ENCODE measurements at places on chromosomes 2 and 18.

GRCh38 chr2:28709101-28709500 lies 42.5 kb upstream of the PPP1CB start:
- DNase-seq: peak; percentile 70

DNA sequence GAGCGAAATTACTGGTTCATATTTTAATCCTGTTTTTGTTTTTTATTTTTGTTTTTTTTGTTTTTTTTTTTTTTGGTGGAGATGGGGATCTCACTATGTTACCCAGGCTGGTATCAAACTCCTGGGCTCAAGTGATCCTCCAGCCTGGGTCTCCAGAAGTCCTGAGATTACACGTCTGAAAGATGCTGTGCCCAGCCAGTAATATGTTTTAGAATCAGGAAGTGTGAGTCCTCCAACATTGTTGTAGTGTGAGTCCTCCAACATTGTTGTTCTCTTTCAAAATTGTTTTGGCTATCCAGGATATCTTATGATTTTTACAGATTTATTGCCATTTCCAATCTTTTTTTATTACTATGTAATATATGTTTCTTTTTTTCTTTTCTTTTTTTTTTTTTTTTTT lies 23.1 kb downstream of the TPRKB start:
- no peak for DNase-seq

- no peak for DNase-seq
These were observed 168.8 kb downstream of the SH3RF3 start for GRCh38 chr2:109297566-109298490.

DNA sequence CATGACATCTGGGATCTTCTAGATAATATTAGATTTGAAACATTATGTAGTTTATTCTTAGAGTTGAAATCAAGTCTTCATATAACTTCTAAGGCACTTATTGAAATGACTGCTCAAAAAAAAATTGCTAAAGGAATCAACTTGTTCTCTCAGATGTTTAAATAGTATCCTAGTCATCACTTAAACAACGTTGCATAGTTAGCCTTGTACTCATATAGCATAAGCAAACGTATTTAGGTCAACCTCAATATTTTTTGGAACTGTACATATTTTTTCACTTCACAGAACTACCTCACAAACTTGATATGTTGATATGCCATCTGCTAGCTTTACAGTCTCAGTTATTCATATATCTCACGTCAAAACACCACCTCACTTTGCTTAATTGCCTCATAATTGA lies 47.1 kb upstream of the CREB1 start:
- no peak for DNase-seq

GRCh38 chr2:126714191-126714965 lies 58.4 kb downstream of the GYPC start:
- no peak for DNase-seq

- DNase-seq: no peak
These were observed 24.2 kb downstream of the ITM2C start for GRCh38 chr2:230888824-230889400.

DNA sequence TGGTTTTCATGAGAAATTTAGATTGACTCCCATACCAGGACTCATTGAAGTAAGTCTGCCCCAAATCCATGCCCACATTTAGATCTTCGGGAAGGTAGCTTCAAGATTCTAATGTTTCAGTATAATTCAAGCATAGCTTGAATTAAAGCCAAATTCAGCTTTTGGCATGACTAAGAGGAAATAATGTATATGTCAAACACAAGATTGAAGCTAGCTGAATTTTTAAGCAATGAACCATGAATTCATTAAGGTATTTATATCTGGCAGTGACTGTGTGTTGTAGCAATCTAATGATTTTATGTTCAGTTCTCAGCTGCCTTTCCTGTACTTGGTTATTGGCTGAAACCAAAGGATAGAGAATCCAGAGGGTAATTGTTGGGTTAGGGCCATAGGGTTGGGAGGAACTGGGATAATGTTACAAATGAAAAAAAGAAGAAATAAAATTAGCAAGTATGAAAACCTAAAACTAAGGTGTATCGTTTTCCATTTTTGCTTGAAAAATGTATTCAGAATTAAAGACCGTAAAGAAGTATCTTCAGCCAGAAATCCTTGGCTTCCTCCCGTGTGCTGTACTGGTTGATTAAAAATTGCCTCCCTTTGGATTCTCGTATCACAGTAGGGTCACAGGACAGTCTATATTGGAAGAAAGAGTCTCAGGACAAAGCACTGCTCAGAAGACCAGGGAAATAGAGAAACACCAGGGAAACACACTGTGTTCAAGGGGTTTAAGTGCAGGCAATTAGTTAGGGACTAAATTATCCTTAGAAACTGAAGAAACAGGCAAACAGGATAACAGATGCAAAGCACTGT lies 119.0 kb upstream of the FN1 start:
- DNase-seq: no peak

GRCh38 chr2:149062531-149062930 lies 24.0 kb downstream of the LYPD6B start:
- no peak for DNase-seq

DNA sequence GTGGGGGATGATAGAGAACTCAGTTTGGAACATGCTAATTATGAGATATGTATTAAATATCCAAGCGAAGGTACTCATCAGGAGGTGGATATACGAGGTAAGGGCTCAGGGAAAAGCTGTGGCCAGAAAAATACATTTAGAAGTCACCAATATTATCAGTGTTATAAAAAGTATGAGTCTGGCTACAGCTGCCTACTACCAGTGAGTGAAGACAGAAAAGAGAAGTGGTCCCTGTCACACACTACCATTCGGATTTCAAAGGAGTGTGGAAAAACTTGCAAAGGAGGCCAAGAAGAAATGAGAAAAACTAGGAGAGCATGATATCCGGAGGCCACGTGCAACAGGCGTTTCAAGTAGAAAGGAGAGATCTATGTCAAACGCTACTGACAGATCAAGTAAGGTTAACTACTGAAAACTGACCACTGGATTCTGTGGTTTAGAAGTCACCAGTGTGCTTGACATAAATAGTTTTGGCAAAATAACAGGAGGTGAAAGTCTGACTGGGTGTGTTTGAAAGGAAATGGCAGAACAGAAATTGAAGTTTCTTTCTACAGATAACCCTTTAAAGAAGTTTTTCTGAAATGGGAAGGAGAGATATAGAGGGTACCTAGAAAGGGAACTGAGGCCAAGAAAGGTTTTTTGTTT lies 118.7 kb upstream of the DNMT3A start:
- DNase-seq: no peak

- DNase-seq: no peak
These were observed 7.8 kb upstream of the LTBP1 start for GRCh38 chr2:32938934-32939333.

GRCh38 chr18:26778054-26778393 lies 87.5 kb downstream of the AQP4 start:
- DNase-seq: no peak

- no peak for DNase-seq
These were observed 284.8 kb upstream of the CYRIA start for GRCh38 chr2:16950436-16950835.

DNA sequence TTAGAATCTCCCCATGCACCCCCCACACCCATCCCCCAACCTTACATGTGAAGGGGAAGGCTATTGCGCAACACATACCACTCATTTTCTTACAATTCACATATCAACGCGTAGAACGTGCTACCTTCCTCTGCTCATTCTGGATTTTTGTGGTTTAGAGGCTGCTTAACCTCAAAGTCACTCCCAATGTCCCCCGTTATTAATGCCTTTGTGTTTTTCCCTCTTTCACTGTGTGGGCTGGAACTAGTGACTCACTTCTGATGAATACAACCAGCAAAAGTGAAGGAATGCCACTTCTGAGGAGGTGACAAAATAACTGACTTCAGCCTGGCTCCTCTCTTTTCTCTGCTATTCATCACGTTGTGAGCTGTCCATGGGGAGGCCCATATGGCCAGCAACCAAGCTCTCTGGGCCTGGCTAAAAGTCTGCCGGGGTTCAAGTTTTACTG lies 342.5 kb upstream of the NXPH2 start:
- DNase-seq: no peak

GRCh38 chr18:76374330-76375281 lies 120.4 kb downstream of the ZNF516 start:
- no peak for DNase-seq

DNA sequence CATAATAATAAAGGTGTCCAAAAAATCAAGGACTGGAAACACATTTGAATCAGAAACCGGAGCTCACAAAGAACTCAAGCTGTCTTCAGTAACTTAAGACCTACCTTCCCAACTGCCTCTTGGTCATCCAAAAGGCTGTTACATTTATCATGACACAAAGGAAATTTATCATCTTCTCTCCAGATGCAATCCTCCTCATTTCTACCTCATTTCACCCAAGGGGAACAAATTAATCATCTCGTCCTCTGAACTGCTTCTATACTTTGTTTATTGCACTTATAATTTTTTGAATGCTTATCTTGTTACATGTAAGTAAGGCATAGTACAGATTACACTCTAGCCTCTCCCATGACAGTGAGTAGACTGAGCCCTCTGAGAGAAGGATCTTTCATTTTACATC lies 105.1 kb upstream of the RGPD4 start:
- no peak for DNase-seq

GRCh38 chr2:216539791-216540241 lies 41.2 kb downstream of the RPL37A start:
- DNase-seq: no peak

DNA sequence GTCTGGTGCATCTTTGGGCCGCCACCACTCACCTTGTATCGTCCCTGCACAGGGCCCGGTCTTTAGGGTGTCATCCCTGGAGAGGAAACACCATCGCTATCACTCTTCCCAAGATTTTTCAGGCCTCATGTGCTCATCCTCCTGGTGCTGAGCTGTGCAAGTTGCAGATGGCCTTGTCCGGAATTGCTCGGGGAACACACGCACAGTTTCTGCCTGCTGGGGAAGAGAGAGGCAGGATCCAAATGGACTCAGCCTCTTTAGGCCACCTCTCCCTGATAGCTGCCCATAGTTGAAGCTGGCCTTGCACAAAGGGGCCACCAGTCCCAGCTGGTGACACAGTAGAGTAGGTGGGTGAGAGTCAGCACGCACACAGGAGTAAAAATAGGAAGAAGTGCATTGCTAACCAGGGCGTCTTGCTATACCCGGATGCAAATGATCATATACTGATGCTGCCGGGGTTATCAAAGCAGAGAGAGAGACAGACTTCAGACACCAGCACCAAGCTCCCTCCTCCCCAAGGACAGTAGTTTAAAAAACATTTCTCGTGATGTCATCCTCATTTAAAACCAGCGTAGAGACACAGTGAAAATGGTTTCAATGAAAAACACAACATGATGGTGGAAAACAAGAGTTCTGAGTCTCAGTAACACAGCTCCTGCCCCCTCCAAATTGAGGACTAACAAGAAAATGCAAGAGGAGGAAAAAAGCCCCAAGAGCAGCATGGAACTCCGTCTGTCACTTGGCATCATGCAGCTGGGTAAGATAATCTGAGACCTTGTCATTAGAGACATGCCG lies 147.5 kb upstream of the NCK2 start:
- DNase-seq: no peak

DNA sequence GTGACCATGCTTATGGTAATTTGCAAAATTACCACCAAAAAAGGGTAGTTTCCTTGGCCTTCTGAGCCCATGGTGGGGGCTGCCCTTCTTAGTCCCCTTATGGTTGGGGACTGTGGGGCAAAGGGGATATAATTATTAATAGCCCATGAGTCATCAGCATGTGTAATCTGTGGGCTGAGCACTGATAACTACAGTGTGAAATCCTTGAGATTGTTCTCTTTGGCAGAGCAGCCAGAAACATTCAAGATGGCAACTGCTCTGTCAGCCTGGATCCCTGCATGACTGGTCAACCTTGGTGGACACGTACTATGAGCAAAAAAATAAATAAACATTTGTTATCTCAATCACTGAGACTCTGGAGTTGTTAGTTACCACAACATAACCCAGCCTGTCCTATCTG lies 61.3 kb downstream of the MGAT4A start:
- DNase-seq: no peak

DNA sequence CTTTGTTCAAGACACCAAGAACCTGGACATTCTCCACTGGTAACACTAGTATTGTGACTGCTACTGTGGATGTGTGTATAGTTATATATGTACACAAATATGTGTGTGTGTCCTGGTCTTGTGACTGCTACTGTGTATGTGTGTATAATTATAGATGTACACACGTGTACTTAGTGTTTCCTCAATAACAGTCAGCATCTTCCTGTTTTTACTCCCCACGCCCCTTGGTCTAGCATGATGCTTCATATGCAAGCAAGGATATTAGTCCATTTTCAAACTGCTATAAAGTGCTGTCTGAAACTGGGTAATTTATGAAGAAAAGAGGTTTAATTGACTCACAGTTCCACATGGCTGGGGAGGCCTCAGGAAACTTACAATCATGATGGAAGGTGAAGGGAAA lies 802.7 kb downstream of the RNF144A start:
- DNase-seq: no peak

- peak; percentile 89 for DNase-seq
These were observed 129.6 kb upstream of the SLC1A4 start for GRCh38 chr2:64859312-64860212.

DNA sequence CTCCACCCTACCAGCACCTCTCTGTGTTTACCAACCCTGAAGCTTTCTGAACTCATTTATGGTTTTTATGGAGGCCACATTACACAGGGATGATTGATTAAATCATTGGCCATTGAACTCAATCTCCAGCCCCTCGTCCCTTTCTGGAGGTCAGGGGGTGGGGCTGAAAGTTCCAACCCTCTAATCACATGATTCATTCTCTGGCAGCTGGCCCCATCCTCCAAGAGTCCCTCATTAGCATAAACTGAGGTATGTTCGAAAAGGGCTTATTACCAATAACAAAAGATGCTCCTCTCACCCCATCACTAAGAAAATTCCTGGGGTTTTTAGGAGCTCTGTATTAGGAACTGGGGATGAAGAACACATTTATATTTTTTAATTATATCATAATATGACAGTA lies 92.3 kb downstream of the DIS3L2 start:
- no peak for DNase-seq

GRCh38 chr18:32460171-32460731 lies 10.4 kb downstream of the GAREM1 start:
- DNase-seq: no peak

GRCh38 chr18:6363216-6363615 lies 51.5 kb downstream of the L3MBTL4 start:
- no peak for DNase-seq

DNA sequence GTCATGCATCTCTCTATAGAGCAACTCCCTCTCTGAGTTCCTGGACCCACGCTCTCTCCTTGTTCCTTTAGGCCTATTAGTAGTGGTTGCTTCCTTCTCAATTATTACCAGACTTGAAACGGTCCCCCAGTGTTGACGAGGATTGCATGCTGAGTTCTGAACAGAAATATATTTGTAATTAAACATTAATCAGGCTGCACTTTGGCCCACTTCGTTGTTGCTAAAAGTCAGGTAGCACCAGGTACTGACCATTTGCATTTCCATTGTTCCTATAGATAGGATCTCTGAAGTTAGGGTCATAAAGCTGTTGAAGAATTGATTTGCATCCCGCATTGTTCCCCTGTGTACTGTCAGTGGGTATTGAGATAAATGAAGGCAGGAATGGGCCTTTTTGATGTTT lies 36.9 kb upstream of the TTR start:
- no peak for DNase-seq

- no peak for DNase-seq
These were observed 70.6 kb downstream of the EMILIN2 start for GRCh38 chr18:2917259-2918047.

- no peak for DNase-seq
These were observed 181.1 kb downstream of the NEDD4L start for GRCh38 chr18:58225101-58225500.

- no peak for DNase-seq
These were observed 82.6 kb downstream of the FANCL start for GRCh38 chr2:58158481-58158880.

GRCh38 chr18:48829443-48830149 lies 121.2 kb downstream of the SMAD7 start:
- no peak for DNase-seq

- DNase-seq: peak; percentile 17
These were observed 629.9 kb downstream of the NRXN1 start for GRCh38 chr2:50401772-50402653.
